Pancreas (tissue), 10 donors: ENCODE measurements at places on chromosomes 16 and 17. TPM values are rescaled to one million over a fixed set of nuclear protein-coding genes. Genes with fewer than 3 reads are reported as not detected.

Gene SOCS3
- 27.5 TPM for total RNA-seq

DNA sequence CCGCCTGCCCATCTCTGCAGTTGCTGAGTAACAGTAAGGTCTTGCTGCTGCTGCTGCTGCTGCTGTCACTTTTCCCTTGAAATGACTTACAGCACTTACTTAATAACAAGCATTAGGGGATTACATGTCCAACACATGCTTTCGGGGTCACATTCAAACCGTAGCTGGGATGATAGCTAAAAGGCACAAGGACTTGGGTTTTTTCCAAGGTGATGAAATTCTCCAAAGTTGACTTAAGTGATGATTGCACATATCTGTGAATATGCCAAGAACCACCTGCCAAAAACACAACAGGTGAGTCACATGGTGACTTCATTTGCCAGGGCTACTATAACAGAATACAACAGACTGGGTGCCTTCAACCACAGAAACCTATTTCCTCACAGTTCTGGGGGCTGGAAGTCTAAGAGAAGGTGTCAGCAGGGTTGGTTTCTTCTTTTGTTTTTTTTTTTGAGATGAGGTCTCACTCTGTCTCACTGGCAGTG lies 121.9 kb upstream of the TNRC6C start:
- no peak for DNase-seq

DNA sequence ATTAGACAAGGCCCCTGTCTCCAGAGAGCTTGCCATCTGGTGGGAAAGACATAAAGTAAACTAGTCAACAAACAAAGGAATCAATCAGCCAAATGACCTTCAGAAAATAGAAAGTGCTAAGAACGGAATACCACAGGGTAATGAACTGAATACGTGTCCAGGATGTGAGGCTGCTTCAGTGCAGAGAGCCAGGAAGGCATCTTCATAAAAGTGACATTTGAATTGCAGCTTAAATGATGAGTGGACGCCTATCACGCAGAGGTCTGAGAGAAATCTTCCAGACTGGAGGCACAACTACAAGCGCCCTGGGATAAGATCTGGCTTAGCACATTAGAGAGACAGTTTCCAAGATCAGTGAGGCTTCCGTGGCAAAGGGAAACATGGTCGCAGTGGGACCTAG lies 574.1 kb upstream of the CDH8 start:
- DNase-seq = no peak

DNA sequence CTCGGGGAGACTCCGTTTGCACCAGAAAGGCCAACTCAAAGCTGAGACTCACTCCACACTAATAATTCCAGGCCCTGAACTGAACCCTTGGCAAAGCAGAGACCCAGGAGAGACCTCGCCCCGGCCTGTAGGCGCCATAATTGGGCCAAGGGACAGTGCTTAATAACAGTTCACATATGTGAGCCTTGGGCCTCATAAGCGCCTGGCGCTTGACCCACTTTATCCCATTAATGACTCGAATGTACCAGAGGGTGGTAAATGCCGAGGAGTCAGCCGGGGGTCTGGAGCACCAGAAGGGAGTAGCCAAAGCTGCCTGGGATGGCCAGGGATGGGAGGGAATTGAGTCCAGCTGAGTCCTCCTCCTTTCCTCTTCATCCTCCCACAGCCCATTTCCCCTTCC lies 24.6 kb downstream of the SLC6A4 start:
- DNase-seq = no peak

GRCh38 chr16:57823836-57824235 lies 21.5 kb upstream of the KIFC3 start:
- peak; percentile 56 for DNase-seq

DNA sequence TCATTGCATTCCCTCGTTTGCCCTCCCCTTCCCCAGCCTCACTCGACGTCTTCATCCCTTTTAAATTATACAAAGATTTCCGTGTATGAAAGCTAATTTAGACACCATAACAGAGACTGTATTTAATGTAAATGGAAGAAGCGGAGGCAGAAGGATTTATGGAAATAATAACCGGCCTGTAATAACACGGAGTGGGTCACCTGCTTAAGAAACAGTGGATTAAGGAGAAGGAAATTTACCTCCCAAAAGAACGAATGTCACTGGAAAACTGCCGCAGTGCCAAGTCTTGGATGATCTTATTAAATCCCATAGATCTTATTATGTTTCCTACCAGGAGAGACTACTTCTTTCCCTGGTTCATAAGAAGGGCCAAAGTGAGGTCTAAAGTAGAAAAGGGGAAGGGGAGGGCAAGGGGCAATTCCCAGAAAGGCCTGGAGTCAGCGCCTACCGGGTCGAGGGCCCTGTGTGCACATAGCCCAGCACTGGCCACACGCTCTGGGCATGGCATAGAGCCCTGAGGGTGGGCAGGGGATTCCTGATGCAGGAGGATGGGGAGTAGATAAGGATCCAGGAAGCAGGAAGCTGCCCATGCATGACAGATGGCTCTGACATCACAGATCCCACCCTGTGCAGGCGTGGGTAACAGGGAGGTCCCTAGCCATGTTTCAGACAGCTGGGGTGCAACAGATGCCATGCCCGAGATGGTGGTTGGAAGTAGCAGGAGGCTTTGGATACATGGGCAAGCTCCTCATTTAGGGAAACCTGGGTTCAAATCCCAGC lies 56.2 kb upstream of the RPL38 start:
- no peak for DNase-seq

Gene TTLL6
- 0.40 TPM for total RNA-seq

- peak; percentile 29 for DNase-seq
These were observed 20.1 kb upstream of the C16orf95 start for GRCh38 chr16:87337262-87337771.

Gene ITGB4
- 22.5 TPM for total RNA-seq

Gene CES1
- 12.1 TPM for total RNA-seq

GRCh38 chr17:76252040-76252954 lies 12.0 kb upstream of the RNF157 start:
- DNase-seq = no peak

DNA sequence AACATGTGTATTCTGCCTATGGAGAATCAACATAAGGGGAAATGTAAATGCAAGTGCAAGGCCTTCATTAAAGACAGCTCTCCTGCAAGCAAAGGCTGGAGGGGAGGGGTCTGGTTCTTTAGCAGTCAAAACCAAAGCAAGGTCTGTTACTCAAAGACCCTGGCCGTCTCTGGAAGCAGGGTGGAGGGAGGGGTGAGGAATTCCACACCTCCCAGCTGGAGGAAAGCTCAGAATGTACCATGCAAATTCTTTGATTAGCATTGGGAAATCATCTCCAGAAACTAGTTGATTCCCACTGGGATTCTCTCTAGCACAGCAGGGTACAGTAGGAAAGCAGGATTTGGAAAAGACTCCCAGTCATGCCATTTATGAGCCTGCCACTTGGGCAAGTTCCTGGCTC lies 77.3 kb upstream of the ASIC2 start:
- DNase-seq = no peak

Gene FAHD1
- total RNA-seq = 14.4 TPM
